Activated CD8-positive, alpha-beta memory T cell treated with anti-CD3 and anti-CD28 coated beads for 48 hours (primary cell): ENCODE measurements at places on chromosomes 4 and X.
A peak's percentile ranks its signal among the peaks of the same experiment; 100 is the strongest.

GRCh38 chrX:39730662-39731329 is 367.0 kb downstream of the BCOR start:
- peak; percentile 12 for DNase-seq

- DNase-seq, result no peak
These were observed 98.2 kb downstream of the FRYL start for GRCh38 chr4:48681856-48682255.

GRCh38 chrX:139826065-139827044 is 106.5 kb downstream of the ATP11C start:
- no peak for DNase-seq

DNA sequence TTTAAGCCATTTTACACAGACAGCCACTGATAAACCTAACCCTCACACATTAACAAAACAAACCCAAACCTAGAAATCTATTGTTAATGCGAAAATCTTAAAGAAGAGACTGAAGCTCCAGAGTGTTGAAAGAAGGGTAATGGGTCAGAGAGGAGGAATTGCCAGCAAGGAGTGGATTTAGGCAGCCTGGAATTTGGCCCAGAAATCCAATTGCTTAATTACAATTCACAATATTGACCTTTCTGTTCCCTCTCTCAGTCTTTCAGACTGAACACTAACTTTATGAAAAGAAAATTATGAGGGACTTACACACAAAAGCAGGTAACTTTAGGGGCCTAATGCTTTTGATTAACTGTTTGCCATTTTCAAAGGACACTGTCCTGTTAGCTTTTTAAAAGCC is 185.2 kb upstream of the GPC4 start:
- no peak for DNase-seq

DNA sequence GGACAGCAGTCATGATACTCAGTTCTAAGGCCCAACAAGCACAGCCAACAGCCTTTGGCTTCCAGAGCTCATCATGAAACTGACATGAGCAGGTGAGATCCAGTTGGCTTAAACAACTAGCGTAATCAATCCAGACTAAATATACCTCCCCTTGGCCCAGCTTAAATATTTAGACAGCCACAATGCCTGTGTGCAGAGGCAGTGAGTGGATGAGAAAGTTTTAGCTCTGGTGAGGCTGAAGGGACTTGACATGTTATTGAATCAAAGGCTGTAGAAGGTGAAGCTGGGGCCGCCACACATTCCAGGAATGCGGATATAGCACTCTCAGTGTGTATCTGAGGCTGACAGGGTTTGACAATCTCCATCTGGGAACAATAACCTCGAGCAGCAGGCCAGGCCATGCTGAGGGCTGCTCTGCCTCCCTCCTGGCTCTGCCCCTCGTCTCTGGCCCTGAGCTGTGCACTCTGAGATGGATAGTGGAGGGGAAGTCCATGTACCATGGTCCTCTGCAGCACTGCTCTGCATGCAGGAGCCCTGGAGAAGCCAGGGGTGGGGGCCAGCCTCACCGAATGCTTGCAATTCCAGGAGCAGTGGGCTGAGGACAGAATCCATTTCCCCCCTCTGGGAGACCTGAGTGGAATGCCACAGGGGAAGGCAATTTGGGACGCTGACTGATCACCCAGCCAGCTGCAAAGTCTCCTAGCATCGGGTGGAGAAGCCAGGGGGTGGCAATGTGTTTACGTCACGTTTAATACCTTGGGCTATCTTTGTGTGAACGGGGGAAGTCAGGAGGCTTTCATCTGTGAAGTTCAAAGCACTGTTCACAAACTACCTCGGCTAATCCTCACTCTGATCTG is 37.3 kb upstream of the RASL11B start:
- no peak for DNase-seq

GRCh38 chr4:8637456-8637984 is 45.0 kb downstream of the CPZ start:
- no peak for DNase-seq

GRCh38 chr4:61533140-61533539 is 333.0 kb downstream of the ADGRL3 start:
- DNase-seq, result no peak

GRCh38 chrX:29662101-29662500 is 553.3 kb upstream of the MAGEB2 start:
- no peak for DNase-seq

DNA sequence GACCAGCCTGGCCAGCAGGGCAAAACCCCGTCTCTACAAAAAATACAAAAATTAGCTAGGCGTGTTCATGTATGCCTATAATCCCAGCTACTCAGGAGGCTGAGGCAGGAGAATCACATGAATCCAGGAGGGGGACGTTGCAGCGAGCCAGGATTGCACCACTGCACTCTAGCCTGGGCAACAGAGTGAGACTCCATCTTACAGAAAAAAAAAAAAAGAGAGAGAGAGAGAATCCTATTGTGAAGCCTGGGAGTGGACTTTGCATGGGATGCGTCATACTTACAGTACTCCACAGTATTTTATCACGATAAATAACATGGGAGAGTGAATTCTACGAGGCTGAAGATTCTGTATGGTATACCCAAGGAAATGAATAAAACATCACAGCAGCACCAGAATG is 139.6 kb downstream of the AASDH start:
- no peak for DNase-seq

GRCh38 chr4:169109035-169109675 is 99.1 kb upstream of the CBR4 start:
- DNase-seq, result no peak

- DNase-seq, result no peak
These were observed 45.9 kb downstream of the VEGFC start for GRCh38 chr4:176746846-176747245.

DNA sequence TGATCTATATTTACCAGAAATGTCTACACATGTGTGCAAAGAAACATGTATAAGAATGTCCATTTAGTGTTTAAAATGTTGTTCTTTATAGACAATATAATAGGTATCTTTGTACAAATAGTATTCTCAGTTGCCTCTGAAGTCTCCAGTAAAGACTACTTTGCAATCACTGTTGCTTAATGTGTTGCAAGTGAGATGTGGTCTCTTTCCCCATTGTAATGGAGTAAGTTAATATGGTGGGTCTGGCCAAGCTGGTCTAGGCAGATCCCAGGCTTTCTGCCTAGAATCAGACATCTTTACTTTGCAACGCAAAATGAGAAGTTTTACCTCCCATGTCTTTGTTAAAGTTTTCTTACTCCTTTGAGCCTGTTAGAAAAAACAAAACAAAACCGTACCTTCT is 144.8 kb downstream of the GABRA3 start:
- no peak for DNase-seq

GRCh38 chr4:8316911-8317351 is 47.4 kb downstream of the HTRA3 start:
- no peak for DNase-seq

DNA sequence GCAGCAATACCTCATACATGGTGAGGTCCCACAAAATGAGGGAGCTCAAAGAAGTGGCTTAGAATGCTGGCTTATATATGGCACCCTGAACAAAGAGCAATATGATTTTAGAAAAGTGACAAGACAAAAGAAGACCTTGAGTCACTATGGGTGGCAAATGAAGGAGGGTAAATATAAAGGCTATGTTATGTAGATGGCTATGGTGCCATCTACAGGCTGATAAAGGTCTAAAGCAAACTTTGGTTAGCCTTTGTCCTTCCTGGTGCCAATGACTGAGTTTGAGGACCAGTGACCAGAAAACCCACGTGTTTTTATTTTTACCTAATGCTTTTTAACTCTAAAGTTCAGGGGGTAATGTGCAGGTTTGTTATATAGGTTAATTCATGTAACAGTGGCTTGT is 151.8 kb downstream of the CCNG2 start:
- DNase-seq, result no peak

GRCh38 chrX:136754651-136755050 is 26.1 kb downstream of the ARHGEF6 start:
- no peak for DNase-seq

GRCh38 chr4:532588-533317 is 33.7 kb downstream of the PIGG start:
- DNase-seq, result no peak

GRCh38 chr4:122671919-122672490 is 51.1 kb upstream of the IL21 start:
- no peak for DNase-seq

GRCh38 chr4:88327665-88328064 is 43.3 kb upstream of the PPM1K start:
- DNase-seq, result no peak

GRCh38 chrX:78064152-78064551 is 39.9 kb upstream of the PGK1 start:
- DNase-seq, result no peak

DNA sequence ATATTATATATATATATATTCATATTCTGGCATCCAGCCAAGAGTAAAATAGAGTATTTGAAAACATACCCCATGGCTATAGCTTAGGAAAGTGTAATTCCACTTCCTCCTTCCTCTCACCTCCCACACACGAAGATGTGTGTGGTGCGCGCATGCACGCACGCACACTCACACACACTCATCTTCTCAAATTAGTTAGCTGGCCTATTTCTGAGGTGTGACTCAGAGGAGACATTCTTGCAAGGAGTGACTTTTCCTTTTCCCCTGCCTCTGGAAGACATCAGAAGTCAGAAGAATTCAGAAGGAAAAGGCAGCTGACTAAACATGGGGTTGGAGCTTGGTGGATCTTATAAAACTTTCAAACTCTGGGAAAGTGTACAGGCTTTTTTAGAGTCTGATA is 8.8 kb downstream of the ENPEP start:
- no peak for DNase-seq

DNA sequence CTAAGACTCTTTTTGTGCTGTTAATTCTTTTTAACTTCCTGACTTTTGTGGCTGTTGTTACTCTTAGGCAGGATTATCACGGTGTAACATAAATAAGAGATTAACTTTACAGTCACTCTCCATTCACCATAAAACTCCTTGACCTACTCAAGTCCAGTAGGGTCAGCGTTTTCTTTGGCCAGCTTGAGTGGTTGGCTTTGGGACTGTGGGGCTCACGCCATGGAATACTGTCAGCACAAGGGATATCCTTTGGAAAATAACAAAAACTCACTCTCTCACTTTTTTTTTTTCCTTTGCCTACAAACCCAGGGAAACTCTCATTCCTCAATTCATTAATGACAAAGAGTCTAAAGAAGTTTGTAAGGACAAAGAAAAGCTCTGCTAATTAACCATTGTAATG is 89.4 kb upstream of the TLL1 start:
- DNase-seq, result no peak

- no peak for DNase-seq
These were observed 25.1 kb downstream of the SLC30A9 start for GRCh38 chr4:42015438-42015837.

DNA sequence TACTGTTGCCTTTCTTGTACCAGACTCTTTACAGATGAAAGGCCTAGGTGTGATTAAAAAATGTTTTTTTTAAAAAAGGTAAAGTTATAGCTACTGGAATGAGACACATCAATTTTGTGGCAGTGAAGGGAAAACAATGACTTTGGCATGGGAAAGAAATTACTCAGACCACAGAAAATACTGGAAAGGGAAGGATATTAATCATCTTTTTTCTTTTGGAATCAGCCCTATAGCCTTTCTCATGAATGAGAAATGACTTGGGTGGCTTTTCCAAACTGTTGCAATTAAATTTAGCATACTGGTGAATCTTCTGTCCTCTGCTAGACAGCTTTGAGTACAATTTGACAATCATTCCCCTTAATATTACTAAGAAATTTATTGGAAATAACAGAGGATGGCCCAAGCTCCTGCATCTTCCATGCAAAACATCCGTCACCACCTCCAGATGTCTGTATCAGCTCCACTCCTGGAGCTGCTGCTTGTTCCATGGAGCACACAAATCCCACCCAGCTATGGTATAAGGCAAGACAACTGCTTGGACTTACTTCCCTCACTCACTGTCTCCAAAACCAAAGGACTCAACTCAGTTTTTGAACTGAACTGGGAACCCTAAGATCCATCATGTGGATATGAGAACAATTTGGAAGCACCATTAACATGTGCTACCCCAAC is 97.6 kb upstream of the ARSJ start:
- DNase-seq, result no peak

GRCh38 chr4:41611881-41612871 is 74.2 kb downstream of the LIMCH1 start:
- no peak for DNase-seq

DNA sequence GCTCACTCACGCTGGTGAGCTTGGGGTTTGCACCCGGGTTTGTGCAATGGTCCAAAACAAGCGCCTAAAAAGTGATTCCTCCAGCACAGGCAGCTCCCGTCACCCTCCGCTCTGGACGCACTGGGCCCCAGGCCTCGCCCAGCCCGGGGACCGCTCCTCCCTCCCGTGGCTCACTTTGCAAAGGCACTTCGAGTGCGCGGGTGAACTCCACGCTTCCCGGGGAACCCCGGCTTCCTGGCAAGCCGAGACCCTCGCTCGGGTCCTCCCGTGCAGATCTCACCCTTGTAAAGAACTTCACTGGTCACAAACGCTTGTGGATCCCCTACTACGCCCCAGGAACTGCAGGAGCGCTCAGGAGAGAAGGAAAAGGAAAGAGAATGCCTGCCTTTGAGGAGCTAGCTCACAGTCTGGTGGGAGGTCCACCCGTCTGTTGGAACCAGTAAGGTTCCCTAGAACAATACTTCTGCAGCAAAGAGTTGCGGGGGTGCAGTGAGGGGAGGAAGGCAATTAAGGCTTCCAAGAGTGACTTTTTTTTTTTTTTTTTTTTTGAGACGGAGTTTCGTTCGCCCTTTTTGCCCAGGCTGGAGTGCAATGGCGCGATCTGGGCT is at the start of gene CTPS2:
TSS of gene CTPS2 (minus strand) at position 122 of the 608 bp plus-strand sequence. CDS start 9,767 bp downstream, outside the sequence.
- no peak for DNase-seq

GRCh38 chrX:111519215-111519614 is 7.8 kb downstream of the SERTM2 start:
- no peak for DNase-seq

DNA sequence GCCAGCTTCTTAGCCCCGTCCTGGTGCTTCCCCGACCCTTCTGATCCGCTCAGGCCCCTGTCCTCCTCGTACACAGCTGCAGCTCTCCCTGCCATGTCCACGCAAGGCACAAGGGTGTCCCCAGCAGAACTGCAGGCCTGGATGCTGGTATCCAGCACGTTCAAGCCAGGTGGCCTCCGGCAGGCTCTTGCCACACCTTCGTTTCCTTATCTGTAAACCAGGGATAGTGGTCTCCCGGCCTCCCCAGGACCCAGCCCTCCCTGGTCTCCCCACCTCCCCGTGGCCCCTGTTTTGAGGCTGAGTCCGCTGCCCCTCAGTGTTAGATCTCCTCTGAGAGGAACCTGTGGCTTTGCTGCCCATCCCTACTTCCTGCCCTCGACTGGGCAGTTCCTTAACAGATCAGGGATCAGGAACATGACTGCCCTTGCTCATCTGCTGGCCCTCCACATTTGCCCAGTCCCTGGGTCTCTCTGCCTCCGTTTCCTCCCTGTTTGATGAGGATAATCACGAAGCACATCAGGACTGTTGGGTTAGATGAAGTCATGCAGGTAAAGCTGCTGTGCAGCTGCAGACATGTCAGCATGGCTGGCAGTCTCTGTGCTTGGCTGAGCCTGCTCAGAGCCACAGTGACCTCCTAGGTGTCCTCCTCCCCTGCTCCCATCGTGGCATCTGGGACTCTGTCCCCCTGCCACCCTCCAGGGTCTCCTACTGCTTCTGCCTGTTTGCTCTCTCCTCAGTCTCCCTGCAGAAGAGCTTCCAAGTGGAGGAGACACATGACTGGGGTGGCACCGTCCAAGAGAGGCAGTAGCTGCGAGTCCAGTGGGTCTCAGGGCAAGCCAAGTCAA is 32.9 kb downstream of the PIGG start:
- no peak for DNase-seq

GRCh38 chr4:152926959-152927358 is 9.2 kb upstream of the FHDC1 start:
- DNase-seq, result no peak

- no peak for DNase-seq
These were observed 487.7 kb downstream of the TECRL start for GRCh38 chr4:63921561-63921960.
